HL-60 (cell line): ENCODE measurements at places on chromosomes 4 and X.

GRCh38 chr4:181151856-181152255 is 1091.3 kb upstream of the TENM3 start:
- no peak for DNase-seq

DNA sequence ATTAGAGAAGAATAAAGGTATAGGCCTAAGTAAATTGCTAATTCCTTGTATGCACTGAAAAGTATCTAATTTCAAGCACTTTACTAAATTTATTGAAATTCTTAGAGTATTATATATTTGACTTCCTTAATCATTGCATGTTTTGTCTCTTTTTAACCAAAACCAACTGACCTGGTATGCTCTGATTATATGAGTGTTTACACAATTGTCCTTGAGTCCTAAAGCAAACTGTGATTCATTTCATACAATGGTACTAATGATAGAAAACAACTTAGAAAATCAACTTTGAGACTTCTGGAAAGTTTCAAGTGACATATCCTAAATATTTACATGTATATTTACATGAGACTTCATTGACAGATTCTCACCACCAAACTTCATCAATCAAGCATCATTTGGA is 1177.1 kb downstream of the ADGRL3 start:
- DNase-seq: no peak

DNA sequence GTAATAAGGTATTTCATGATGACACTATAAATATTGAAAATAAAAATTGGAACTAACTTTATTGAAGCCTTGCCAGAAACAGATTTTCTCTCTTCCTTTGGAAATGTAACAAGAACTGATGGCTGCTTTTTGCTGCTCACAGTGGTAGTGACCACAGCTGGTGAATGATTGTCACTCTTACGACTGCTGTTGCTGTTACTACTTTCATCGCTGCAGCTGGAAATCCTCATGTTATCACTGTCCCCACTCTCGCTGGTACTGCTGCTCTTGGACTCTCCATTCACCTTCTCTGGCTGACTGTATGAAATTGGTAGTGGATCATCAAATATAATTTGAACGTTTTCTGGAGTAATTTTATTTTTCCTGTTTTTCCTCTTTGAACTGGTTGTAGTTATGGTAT is 28.5 kb upstream of the COX18 start:
- no peak for DNase-seq

DNA sequence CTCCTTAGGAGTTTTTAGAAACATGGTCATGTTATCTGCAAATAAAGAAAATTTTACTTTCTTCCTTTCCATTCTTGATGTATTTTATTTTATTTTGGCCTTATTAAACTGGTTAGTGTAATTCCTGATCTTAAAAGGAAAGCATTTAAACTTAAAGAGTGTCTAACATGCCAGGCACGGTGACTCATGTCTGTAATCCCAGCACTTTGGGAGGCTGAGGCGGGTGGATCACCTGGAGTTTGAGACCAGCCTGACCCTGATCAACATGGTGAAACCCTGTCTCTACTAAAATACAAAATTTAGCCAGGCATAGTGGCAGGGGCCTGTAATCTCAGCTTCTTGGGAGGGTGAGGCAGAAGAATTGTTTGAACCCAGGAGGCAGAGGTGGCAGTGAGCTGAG is 281.3 kb downstream of the PTTG2 start:
- no peak for DNase-seq

DNA sequence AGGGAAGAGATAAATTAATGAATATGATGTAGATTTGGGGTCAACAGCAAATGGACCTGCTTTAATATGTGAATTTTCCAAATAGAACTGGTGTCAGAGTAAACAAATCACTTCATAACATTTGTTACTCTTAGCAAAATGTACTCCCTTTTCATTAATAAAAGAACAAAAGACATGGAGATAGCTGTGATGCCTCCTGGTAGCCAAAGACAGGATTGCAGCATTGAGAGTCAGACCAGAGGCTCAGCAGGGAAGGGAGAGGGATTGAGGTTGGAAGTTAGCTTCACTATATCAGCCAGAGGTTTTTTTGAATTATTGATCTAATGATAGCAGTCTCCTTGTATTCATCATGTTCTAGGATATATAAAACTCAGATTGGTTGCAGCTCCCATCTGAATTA is 17.4 kb upstream of the RAB40A start:
- no peak for DNase-seq
